AG04450 (cell line): ENCODE measurements at places on chromosomes 2 and 18.

GRCh38 chr2:68189991-68190784 lies 32.5 kb downstream of the PNO1 start:
- no peak for DNase-seq

DNA sequence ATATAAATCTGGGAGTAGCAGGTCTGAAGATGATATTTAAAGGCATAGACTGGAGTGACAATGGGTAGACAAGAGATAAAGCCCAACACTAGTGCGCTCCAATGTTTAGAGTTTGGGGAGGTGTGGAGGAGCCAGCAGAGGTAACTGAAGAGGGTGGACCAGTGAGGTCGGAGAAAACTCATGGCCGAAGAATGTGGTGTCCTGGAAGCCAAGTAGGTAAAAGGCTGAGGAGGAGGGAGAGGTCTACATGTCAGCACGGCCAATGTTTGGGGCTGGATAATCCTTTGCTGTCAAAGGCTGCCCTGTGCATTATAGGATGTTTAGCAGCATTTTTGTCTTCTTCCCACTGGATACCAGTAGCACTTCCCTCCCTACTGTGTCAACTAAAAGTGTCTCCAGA lies 78.8 kb upstream of the KCNE4 start:
- DNase-seq = no peak

DNA sequence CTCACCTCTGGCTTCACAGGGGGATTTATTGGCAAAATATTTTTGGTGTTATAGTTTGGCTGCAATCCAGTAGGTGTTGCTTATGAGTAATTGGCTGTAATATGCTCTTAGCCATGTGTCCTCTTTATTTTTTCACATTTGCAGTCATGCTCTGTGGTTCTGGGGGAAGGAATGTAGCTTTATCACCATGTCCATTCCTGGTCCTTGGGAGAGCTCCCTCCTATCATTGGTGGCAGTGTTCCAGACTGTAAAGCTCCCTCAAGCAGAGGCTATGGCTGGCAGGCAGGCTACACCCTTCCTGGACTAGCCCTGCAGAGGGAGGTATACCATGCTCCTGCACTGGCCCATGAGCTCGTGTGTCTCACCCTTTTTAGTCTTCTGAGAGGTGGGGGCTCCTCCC lies 120.0 kb upstream of the FSIP2 start:
- DNase-seq = no peak

DNA sequence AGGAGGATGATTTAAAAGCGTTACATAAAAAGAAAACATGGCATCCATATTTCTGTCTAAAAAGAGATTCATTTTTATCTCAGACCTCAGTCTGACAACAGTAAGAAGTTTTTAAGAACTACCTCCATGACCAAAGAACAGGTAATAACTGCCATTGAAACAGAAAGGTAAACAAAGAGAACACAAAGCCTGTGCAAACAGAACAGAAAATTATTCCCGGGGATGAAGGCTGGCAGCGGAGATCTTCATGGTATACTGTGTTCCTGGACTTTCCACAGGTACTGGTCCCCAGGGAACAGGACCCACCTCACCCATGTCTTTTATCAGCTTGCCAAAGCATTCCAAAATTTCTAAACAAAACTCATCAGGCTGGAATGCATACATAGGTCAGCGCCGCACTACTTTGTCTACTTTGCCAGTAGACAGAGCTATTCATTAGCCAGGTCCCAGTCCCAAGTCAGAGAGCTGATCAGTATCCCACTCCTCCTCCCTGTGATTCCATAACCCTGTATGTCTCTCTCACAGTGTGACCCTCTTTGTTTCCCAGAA lies 277.3 kb downstream of the MBD2 start:
- DNase-seq = no peak

DNA sequence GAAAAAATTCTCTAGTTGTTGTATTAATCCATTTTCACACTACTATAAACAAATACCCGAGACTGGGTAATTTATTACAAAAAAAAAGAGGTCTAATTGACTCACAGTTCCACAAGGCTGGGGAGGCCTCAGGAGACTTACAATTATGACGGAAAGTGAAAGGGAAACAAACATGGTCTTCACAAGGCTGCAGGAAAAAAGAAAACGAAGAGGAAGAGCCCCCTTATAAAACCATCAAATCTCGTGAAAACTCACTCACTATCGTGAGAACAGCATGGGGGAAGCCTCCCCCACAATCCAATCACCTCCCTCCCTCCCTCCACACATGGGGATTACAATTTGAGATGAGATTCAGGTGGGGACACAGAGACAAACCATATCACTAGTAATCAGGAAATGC lies 61.7 kb upstream of the SPTBN1 start:
- no peak for DNase-seq

GRCh38 chr2:18830962-18831361 lies 241.6 kb upstream of the NT5C1B start:
- DNase-seq = no peak

- no peak for DNase-seq
These were observed 593.9 kb upstream of the ZNF804A start for GRCh38 chr2:184004289-184004947.

GRCh38 chr18:63819786-63820185 lies 44.6 kb downstream of the SERPINB7 start:
- DNase-seq = no peak
